ENCODE measurements at places on chromosomes 1 and 21.

DNA sequence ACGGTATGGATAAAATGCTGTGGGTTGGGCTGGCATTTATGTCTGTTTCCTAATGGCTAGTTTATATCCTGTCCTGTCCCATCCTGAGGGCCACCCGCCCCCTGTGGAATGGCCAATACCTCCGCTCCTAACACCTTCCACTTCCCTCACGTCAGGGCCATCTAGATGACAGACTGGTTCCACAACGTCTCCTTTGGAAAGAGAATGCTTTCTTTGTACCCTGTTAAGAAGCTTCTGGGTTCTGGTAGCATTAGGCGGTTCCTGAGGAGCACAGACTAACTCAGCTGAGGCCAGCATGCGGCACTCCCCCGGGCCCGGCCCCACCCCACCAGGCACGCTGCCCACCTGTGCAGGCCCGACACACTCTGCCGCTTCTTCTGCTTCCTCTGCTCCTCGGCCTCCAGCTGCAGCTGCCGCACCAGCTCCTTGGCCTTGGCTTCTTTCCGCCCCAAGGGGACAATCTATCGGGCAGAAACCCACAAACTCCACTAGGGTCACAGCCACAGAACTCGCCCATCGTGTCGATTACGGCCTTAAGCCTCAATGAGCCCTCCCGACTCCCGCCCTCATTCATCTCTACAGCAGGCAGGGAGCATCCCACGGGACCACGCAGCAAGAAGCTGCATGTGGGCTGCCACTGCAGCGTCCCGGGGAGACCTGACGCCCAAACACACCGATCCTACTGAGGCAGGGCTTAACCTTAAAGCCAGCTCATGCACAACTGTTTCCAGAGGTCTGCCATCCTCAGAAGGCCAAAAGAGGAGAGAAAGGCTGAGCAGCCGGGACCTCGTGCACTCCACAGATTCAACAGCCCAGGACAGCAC, 11.3 kb downstream of the SMIM1 start:
- DNase-seq = no peak

DNA sequence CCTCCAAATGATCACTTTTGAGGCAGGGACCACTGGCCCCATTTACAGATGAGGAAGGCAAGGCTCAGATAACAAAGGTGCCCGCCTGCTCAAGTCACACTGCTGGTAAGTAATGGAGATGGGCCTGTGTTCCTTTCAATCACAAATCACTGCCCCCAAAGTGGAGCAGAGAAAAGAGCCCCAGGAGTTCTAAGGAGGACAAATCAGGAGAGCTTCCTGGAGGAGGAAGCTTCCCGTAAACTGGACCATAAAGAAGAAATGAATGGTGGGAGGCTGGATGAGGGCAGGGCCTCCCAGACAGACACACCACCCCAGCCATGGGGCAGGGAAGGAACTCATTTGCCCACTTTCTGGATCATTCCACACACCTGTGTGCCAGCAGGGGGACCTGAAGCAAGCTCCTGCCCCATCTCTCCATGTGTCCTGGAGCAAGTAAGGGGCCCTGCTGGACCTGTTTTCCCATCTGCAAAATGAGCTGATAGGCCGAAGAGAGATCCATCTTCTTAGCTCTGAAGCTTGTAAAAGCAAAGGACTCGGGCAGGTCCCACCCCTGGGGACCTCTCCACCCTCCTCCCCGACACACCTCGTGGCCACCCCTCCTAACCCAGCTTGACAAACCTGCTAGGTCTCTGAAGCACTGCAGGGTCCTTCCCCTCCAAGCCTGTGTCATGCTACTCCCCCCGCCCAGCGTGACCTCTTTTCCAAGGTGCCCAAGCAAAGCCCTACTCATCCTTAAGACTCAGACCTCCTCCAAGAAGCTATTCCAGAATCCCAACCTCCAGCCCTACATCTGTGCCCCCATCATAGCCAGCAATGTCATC, 5.5 kb downstream of the LAPTM5 start:
- no peak for DNase-seq

DNA sequence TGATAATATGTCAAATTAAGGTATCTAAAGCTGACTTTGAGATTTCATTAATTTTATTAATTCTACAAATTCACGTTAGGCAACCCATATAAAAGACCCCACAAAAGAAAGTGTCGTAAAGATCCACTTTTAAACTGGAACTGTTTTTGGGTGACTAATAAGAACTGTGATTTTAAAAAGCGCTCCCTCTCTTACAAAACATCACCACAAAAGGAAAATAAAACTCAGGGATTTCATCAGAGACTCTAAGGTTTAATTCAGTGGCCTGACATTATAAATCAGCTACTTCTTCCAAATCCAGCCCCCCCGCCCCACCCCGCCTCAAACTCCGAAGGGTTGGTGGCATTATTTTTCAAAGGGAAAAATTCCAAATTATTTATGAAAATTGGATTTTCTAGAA, 2.7 kb downstream of the COL24A1 start:
- no peak for DNase-seq

GRCh38 chr21:42654179-42654912, 925 bp downstream of the PDE9A start:
- DNase-seq = no peak

DNA sequence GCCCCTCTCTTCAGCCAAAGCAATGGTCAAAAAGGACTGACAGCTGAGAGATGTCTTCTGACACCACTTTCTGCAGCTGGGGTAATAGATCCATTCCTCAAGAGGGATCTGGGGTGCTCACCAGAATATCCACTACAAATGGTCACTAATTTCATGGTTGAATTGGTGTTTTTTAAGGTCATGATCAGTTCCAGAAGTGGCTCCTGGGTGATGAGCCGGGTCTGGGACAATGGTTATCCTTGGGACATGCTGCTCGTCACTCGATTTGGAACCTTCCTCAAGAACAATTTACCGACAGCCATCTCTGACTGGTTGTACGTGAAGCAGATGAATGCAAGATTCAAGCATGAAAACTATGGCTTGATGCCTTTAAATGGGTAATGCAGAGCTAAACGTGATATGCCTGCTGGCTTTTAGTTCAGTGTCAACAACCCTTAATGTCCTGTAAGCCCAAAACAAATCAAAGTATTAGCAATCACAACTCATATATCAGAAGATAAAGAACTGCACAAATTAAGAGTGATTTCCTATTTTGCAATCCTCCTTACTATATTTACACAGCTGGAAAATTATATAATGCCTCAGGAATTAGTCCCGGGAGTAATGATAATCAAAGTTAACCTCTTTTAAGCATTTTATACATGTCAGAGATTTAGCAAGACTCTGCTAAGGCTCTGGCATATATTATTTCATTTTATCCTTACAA, 20.1 kb downstream of the FMO3 start:
- no peak for DNase-seq
